Fibroblast of gingiva (primary cell): ENCODE measurements at places on chromosomes 7 and 10.

DNA sequence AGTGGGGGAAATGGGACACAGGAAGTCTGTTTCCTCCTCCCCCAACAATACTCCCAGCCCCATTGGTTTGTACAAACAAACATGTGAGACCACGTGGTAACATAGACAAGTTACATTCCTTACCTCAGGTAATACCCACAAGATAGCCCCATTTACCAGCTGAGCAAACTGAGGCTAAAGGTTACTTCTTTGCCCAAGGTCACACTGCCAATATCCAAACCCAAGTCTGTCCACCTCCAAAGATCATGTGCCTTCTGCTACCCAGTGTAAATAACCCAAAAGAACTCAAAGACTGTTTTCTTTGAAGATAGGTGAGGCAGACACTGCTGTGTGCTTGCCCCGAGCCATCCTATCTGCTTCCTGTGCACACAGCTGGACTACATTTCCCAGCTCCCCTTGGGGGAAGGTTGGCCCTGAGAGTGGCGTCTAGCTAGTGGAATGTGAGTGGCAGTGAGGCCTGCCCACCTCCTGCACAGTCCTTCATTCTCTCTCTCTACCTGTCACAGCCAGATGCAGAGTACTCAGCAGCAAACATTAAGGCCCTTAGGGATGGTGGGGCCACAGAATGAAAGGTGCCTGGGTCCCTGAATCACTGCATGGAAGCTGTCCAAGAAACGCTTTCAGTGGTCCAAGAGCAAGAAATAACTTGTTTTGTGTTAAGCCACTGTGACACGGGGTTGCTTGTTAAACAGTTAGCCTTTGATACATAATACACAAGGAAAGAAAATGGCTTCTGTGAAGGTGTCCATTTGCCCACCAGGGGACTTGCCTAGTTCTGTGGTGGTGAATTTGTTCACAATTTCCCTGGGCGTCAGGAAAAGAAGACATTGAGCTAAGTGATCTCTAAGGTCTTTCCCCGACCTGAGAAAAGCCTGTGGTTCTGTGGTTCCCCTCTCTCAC, 257.7 kb upstream of the NFE2L3 start:
- DNase-seq: no peak

DNA sequence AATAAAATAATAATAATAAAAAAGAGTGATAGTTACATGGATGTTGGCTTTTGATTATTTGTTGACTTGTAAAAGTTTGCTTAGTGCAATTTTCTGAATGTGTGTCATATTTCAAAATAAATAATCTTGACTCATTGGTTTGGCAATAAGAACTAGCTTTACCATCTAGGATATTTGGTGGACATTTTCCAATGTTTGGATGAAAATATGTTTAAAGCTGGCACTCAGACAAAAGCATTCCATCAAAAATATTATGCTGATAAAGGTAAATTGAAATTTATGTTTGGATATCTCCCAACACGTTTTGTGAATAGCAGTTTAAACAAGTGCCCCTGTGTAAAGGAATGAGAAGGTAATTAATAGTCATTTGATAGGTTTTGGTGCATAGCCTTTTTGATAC, 62.5 kb upstream of the KCNMA1 start:
- peak; percentile 51 for DNase-seq

DNA sequence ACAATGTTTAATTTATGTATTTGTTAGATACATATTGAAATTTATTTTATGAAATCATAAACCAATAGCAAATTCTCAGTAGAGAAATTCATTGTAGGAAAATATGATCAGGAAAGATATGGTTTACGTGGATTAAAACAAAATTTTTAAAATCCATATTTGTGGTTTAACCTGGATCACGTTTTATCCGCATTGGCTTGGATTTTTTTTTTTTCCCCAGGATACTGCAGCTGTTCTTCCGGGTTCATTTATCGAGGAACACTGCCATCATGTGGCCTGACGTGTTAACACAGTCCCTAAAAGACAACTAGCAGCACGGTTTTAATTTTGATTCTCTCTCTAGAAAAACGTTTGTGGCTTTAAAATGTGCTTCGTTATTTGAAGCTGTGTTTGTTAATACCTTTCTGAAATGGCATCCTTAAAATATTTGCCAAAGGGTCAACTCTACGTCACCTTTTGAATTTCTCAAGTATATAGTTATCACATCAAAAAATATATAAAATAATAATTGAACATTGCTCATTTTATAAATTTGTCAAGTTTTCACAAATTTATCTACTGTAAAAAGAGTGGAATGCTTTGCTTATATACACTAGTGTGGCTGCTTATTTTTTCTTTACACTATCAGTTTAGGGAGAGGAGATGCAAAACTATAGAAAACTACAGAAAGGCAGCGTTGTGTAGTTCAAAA, 8.7 kb upstream of the ASB4 start:
- peak; percentile 50 for DNase-seq

DNA sequence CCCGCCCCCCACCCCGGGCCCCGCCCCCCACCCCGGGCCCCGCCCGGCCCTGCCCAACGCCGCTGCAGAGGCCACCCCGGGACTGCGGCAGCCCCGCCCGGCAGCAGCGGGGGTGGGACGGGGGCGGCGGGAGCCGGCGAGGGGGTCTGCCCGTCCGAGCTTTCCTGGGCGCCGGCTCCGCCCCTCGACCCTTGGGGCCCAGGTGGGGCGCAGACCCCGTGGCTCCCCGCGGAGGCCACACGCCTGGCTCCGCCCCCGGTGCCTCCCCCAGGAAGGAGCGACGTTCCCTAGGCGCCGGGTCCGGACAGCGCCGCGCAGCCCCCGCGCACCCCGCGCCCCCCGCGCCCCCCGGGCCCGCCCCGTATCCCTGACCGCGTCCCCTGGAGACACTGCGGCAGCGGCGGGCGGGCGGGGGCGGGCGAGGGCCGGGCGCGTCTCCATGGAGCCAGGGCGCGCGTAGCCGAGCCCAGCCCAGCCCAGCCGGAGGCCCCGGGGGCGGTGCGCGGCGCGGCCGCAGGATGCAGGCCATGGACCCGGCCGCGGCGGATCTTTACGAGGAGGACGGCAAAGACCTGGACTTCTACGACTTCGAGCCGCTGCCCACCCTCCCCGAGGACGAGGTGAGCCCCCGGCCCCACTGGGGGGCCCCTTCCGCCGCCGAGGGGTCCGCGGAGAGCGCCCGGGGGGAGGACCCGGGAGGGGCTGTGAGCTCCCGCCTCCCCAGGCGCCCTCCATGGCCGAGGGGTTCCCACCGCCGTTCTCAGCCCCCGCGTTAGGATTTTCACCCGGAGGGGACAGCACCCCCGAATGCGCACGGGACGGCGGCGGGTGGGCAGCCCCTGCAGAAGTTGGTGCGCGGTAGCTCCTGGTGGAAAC, at the start of gene KNDC1:
KNDC1 (plus strand) TSS at position 270 of the 876 bp plus-strand sequence; CDS start at position 519, 249 bp downstream.
- no peak for DNase-seq

GRCh38 chr10:125392609-125393008, 232.2 kb upstream of the CTBP2 start:
- peak; percentile 26 for DNase-seq

GRCh38 chr7:69182596-69183467, 415.4 kb upstream of the AUTS2 start:
- no peak for DNase-seq

GRCh38 chr10:69230128-69230527, 10.0 kb downstream of the HKDC1 start:
- no peak for DNase-seq

GRCh38 chr7:985915-986741, 3.1 kb downstream of the CYP2W1 start:
- no peak for DNase-seq

DNA sequence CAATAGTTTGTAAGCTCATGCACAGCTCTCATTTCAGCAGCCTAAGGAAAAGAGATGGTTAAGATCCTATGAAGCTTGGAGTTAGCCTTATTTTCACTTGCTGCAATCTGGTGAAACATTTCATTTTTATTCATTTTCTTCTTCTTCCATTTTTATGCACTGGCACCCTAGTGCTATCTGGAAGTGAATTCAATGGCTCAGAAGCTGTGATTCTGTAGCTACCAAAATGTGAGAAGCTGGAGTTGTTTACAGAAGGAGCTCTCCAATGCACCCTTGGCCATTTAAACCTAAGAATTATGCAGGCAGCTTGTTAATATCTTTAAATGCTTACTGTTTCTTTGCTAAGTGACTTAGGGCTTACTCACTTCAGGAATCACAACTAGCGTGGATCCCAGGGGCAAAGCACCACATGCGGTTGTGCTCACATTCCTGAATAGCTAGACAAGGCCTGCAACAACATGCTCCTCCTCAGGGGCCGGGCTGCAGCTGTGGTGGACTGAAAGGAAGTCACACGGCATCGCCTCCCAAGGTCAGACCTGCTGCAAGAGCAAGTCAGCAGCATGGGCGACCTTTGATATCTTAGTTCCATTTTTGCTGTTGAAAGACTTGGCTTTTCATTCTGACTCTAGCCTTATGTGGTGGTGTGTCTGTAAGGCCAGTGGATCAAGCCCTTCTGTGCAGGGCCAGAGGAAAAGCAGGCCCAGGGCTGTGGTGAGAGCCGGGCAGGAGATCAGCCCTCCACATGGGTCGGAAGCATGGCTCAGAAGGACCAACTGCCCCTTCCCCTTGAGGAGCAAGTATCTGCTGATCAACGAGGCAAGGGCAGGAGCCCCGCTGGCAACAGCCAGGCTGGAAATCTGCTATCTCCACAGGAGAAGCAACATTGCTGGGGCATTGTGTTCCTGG, 91.9 kb upstream of the MBL2 start:
- DNase-seq: no peak

DNA sequence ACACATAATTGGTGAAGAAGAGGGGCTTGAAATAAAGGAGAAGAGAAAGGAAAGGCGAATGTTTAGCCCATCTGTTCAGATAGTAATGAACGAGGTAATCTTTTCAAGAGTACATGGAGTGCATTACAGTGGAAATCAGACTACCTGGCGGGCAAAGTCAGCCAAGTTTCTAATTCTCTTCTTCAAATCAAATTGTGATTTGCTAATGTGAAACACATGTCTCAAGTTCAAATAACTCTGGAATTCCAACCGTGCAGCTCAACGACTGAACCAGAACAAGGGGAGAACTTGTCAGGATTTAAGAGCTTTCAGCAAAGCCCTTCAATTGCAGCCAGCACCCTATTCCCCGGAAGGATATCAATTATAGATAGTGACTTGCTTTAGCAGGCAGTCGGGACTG, 216.9 kb downstream of the GLI3 start:
- peak; percentile 17 for DNase-seq

DNA sequence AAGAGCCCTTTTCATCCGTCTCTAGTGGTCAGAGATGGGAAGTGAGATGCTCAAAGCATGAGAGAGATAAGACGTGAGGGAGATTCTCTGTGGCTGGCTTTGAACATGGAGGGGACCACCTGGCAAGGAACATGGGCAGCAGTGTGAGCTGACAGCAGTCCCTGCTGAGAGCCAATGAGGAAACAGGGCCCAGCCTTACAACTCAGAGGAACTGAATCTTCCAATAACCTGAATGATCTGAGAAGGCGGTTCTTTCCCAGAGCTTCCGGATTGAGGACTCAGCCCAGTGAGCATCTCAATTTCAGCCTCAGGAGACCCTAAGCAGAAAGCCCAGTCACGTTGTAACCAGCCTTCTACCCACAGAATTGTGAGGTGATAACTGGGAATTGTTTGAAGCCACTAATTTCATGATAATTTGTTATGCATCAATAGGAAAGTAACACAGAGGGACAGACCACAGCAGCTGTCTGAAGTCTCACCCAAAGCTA, 33.9 kb upstream of the IKZF1 start:
- no peak for DNase-seq

- DNase-seq: peak; percentile 12
These were observed 71.4 kb downstream of the TMEM270 start for GRCh38 chr7:73932364-73932763.

DNA sequence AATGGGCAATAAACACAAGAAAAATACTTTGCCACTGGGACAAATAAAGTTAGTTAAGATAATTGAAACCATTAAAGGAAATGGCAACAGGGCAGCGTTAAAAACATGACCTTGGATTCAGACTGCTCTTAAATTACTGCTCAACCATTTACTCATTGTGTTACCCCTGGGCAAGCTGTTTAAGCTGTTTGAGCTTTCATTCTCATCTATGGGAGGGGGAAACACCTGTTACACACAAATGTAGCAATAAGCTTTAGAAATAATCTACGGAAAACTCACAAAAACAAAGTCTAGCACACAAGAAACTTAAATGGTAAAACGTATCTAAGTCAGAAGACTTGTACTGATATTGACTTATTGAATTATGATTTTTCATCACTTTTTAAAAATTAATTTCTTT, 137.1 kb downstream of the KMT2E start:
- no peak for DNase-seq

DNA sequence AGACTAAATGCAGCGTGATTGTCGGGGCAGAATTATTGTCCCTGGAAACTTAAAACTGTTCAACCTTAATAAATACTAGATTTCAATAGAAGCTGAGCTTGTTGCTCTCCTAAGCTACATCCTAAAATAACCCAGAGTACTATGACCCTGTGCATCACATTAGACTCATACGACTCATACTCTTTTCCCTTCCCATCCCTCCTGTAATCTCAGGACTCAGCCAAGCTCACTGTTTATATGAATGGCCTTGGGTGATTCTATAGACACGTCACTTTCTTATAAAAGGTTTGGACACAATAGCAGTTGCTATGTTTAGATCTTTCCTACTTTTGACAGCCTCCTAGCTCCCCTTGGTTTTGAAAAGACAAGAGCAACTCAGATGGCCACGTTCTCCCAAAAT, 17.2 kb downstream of the TCF7L2 start:
- DNase-seq: peak; percentile 34

DNA sequence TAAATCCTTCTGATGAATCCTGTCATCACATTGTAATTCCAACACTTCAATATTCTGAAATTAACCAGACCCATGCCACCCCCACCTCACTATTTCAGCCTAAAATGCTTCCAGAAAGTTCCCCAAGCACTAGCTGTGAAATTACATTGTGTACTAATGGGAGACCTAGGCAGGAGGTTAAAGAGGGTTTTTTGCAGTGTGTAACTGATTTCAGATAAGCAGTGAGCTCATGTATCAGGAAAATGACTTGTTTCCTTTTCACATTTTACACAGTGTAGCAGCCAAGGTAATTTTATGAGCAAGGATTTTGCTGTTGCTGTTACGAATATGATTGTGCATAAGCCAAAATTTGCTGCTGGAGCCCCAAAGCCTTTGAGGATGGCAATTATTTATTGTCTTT, 129.0 kb downstream of the INHBA start:
- no peak for DNase-seq

DNA sequence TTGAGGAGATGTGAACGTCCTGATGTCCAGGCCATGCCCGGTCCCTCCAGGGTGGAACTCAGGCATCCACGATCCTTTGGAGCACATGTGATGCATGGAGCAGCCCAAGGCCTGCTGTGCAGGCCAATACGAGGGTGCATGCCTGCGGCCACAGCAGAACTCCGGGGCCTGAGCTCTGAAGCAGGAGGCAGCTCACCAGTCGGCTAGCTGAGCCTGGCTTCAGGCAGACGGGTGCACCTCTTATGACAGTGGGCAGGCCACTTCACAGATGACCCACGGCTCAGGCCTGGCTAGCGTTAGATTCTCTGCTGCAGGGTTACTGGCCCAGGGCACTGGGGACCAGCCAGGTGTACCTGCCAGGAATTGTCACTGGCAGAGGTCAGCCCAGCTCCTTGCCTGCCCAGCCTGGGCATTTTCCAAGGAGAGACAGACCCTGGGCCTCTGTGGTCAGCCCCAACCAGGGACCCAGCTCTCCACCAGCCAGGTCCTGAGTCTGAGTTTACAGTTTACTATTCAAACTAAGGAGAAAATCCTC, 29.6 kb upstream of the INPP5A start:
- no peak for DNase-seq
